ENCODE measurements at places on chromosomes 5 and 9.

- DNase-seq: no peak
Observed at GRCh38 chr9:123997665-123998277, 13.8 kb upstream of the LHX2 start.

DNA sequence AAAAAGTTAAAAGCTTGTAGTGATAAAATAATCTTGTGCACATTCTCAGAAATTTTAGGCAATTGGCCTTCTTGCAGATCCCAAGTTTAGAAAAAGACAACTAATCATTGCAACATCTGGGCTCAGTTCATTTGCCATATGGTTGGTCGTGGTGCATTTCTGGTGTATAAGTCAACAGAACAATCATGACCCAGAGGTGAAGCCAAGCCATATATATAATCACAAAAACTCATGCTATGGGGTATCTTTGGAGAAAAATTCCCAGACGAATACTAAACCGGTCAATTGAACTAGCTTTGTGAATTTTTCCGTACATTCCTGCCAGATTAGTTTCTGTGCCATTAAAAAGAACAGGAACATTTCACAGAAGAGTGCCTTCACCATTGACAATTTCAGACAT lies 50.3 kb downstream of the FYB1 start:
- DNase-seq: no peak

DNA sequence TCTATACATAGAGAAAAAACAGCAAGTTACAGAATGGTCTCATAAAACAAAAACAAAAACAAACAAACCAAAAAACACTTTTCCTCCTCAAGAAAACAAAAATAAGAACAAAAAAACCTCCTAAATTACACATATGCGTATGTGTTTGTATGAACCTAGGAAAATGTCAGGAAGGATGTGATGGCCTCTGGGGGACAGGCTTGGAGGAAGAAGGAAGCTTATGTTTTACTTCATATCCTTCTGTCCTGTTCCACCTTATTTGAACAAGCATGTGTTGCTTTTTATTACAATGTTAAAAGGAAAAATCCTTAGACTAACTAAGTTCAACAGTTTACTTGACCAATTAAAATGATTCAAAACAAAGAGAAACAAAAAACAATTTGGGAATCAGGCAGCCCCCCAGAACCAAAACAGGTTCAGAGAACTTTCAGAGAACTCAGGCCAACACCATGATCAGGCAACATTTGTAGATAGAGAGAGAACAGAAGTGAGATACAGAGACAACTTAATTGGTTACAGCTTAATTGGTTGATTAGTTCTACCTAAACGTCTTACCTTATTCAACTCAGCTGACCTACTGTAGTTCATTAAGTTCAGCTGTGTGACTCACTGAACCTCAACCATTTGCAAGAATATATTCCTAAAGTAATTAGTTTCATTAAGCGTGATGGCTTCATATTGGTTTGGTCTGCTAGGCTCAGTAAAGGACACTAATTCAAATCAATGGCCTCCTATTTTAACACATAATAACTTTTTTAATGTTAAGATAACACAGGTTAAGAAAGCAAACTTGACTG lies 10.1 kb downstream of the SPAAR start:
- DNase-seq: no peak

DNA sequence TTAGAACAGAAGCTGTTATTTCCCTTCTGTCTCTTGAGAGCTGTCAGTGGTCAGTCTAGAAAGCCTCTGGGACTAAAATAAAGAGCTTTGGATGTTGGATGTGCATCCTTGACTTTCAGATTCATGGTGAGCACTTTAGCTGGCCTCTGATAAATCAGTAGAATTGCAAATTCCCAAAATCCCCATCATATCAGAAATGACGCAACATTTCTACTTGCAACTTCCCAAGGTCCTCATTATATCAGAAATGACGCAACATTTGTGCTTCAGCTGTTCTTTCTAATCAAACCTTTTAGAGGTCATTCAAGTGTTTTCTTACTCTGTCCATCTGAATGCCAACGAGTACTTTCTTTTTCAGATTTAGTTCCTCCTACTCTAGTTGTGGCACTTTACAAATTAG lies 167.3 kb upstream of the MOCS2 start:
- DNase-seq: no peak

GRCh38 chr9:125752070-125752628 lies 5.0 kb downstream of the PBX3 start:
- no peak for DNase-seq

GRCh38 chr5:54909911-54910870 lies 75.2 kb downstream of the ESM1 start:
- no peak for DNase-seq

All from T follicular helper cell (primary cell).